H1 (cell line): ENCODE measurements at places on chromosomes 13 and 19.

- no peak for DNase-seq
Observed at GRCh38 chr19:2003874-2004273, 11.6 kb downstream of the BTBD2 start.

- DNase-seq, result no peak
Observed at GRCh38 chr13:50459046-50459445, 384.4 kb downstream of the DLEU7 start.

GRCh38 chr13:23007426-23007825 lies 173.4 kb upstream of the SGCG start:
- DNase-seq, result no peak

GRCh38 chr19:53078668-53079067 lies 24.6 kb downstream of the ZNF160 start:
- DNase-seq, result no peak

- no peak for DNase-seq
Observed at GRCh38 chr19:46766569-46767317, 20.5 kb upstream of the STRN4 start.

DNA sequence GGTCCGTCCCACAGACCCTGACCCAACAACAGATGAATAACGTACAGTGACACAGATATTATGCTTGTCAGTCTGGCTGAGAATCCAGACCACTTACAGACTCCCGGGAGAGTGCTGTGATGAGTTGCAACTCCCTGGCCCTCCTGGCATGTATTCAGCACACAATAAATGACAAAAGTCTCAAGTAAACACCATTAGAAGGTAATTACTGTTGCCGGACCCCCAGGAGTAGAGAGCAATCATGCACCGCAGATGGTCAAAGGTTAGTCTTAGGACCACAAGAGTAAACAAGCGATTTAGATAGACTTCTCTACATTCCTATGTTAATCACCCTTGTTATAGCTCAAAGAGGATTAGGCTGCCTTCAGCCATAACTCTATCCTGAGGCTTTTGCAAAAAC lies 726.4 kb upstream of the GPC6 start:
- DNase-seq, result no peak

GRCh38 chr13:20721454-20722357 lies 18.2 kb downstream of the IL17D start:
- DNase-seq, result no peak

- peak; percentile 15 for DNase-seq
Observed at GRCh38 chr13:80979035-80979641, 638.2 kb upstream of the SPRY2 start.

DNA sequence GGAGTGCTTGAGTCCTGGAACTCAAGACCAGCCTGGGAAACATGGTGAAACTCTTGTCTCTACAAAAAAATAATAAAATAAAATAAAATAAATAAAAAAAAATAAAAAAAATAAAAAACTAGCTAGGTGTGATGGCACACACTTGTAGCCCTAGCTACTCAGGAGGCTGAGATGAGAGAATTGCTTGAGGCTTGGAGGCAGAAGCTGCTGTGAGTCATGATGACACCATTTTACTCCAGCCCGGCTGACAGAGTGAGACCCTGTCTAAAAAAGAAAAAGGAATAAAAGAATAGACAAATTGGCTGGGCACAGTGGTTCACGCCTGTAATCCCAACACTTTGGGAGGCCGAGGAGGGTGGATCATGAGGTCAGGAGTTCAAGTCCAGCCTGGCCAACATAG lies 1168.9 kb downstream of the SLITRK5 start:
- no peak for DNase-seq

DNA sequence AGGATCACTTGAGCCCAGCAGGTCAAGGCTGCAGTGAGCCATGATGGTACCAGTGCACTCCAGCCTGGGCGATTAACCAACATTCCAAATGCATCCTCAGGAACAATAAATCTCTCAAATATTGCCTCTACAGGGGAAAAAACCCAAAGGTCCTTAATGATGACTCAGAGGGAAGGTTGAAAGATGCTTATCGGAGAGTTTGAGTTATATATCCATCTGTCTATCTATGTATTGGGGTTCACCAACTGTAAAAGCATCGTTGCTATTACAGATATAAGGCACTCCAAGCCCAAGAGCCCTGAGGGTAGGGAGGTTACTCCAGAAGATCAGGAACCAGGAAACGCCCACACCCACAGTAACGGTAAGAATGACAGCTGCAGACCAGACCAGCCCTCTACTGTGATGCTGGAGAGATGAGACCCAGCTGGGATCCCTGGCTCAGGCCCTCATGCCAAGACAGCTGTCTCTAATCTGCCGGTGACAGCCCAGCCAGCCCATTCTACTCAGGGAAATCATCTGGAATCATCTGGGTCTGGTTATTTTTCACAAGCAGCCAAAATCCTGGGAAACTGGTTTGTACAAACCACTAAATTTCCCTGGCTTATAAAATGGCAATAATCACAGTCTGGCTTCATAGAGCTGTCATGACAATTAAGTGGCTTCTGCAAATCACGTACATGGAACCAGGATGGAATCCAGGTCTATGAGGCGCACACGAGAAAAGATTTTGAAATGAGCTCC lies 23.8 kb downstream of the TEX101 start:
- DNase-seq, result no peak

GRCh38 chr13:97327506-97328221 lies 105.5 kb downstream of the MBNL2 start:
- no peak for DNase-seq

DNA sequence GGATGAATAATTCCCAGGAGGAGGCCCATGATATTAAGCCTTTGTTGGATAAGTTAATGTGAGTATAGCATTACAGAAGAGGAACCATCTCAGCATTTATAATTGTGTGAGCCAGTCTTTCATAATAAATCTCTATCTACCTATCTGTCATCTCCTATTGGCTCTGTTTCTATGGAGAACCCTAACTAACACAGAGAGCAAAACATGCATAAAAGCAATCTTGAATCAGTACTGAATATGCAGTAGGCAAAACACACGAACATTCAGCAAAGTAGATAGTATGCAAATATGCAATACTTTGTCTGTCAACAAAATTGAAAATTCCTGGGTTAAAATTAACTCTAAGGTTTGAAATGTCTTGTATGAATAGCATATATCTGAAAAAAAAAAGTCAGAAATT lies 966.3 kb downstream of the DIAPH3 start:
- no peak for DNase-seq

DNA sequence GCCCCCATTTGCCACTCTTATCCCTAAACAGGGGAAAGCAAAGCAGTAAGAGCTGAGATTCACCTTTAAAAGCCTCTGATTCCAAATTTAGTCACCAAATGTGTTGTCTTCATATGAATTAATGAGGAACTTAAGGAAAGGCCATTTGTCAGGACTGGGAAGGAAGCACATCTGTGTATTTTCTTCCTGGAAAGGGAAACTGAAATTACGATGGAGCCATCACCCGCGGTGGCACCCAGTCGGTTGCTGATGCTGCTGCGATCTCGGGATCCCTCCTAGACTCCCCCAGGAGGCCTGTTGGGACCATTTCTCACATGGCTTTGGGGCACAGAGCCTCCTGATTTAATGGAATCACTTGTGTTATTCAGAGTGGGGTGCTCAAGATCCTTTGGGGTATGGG lies 7.4 kb upstream of the IL4I1 start:
- no peak for DNase-seq

GRCh38 chr19:2610637-2611482 lies 91.6 kb downstream of the GNG7 start:
- DNase-seq, result peak; percentile 80

GRCh38 chr19:31586282-31586681 lies 237.0 kb upstream of the TSHZ3 start:
- no peak for DNase-seq

DNA sequence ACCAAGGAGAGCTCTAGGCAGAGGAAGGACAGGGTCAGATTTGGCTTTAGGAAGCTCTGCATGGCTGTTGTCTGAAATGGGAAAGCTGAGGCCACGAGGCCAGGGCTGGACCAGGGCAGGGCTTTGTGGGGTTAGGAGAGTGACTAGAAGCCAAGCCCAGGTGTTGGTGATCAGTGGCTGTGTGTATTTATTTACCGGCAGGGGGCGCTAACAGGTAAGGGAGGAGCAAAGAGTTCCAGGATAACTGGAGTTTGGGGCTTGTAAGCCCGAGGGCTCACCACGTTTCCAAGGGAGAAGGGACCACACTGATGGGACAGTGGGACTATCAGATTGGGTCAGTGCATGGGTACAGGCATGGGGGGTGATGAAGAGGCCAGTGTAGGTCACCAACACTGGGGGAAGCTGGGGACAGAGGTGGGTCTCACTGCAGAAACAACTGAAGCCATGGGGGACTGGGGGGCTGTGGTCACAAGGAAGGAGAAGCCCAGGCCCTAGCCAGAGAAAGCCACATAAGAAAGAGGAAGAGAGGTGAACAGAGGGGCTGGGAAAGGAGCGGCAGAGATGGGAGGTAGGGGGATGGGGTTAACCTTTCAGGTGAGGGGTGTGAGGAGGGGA lies 3.9 kb downstream of the TMEM147 start:
- peak; percentile 75 for DNase-seq

DNA sequence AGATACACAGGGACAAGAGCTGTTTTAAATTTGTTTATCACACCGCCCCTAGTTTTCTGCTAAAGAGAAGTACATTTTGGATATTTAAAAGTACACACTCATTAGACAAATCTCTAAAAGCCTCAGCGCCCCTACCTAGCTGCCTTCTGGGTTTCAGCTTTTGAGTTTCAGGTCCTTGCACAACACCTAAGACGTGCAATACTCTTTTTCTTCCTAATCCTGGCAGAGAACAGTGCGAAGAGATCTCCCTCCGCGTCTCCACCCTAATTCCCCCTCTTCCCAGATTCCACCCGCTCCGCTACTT lies 421 bp upstream of the KLF5 start:
- no peak for DNase-seq

- peak; percentile 61 for DNase-seq
Observed at GRCh38 chr19:12766051-12766521, 9.3 kb downstream of the HOOK2 start.

- DNase-seq, result no peak
Observed at GRCh38 chr13:106499896-106500295, 35.6 kb downstream of the EFNB2 start.

DNA sequence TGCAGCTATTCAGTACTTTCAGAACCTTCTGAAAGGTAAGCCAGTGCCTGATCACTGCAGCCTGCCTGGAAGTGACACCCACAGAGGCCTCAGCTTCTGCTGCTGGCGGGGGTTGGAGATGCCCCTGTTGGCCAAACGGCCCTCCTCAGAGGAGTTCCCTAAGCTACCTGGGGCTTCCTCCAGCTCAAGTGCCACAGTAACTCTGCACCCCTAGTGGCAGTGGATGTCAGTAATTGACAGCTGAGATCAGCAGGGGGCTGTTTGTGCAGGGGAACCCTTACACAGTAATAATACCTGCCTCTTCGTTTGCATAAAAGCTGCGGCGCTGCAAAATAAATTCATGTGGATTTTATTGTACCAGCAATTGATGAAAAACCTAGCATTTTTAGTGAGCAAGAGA lies 28.9 kb downstream of the TDRD12 start:
- peak; percentile 44 for DNase-seq

- DNase-seq, result no peak
Observed at GRCh38 chr13:77150651-77151050, 123.7 kb upstream of the FBXL3 start.

DNA sequence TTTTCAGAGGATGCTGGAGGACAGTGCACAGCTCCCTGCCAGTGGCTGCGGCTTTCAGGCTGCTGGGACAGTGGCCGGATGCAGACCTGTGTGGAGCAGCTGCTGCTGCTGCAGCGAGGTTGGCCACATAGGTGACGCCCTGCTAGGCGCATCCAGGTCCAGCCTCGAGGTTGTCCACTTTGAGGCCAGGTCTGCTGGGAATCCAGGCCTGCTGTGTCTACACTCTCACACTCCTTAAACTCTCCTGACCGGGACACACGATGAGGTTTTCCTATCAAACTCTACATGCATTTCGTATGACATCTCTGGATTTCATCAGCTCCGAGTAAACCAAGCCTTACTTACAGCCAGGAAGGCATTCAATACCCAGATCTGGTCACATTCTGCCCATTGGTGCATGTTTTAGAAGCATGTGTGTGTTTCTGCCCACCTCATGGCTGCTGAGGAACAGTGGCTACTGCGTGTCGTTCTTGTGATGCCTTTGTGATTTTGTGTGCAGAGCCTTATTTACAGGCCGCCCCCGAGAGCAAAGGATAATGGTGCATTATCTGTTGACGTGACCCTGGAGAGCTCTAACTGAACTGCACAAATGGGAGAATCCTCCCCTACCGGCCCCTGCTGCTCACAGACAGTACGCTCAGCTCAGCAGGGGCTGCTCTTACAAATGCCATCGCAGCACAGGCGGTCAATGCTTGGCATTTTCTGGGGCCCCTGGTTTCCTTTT lies 12.3 kb upstream of the MCF2L start:
- no peak for DNase-seq

DNA sequence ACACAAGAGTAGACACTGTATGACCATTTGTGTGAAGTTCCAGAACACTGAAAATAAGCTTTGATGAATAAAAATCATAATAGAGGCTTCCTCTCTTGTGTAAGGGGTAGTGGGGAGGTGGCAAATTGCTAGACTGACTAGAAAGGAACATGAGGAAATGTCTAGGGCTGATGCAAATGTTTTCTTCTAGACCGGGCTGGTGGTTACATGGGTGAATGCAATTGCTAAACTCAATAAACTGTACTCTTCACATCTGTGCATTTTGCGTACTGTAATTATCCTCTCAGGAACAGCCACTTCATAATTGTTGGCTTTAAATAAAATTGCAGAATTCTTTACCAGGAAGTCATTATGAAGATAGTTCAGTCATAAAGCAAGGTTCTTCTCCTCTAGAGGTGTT lies 5.2 kb upstream of the KBTBD7 start:
- DNase-seq, result no peak

GRCh38 chr19:41192574-41193429 lies at the start of gene CYP2S1:
Gene CYP2S1, plus strand, starts transcription at chr19:41193219. Its CDS starts 46 bp downstream, at chr19:41193265.
- no peak for DNase-seq
